ENCODE measurements at places on chromosomes 13 and 19.

DNA sequence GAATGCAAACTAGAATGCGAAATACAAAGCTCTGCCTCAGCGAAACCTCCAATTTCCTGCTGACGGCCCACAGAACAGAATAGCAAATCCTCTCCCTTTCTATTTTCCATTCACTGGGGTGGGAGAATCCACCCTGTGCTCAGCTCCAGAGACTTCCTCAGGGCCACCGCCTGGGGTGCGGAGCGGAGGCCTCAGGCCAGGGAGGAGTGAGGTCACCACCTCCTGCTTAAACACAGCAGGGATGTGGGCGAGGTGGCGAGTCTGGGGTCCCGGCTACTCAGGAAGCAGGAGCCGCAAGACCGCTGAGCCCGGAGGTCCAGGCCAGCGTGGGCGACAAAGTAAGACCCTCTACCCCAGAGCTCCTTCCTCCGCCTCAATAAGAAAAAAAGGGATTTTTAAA lies 666 bp upstream of the ZNF320 start:
- no peak for DNase-seq

- DNase-seq, result no peak
These were observed 11.6 kb downstream of the HSH2D start for GRCh38 chr19:16155128-16155527.

DNA sequence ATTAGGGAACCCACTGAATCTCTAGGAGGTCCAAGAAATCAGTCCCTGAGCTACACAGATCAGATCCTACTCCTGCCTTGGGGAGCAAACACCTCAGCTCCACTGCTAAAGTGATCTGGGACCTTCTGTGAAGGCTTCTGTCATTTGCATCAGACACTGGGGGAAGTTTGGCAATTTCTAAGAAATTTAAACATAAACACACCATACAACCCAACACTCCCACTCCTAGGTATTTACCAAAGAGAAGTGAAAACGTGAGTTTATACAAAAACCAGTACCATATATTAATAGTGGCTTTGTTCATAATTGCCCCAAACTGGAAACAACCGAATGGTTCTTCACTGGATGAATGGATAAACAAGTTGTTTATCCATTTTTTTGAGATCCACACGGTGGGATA lies 7.3 kb upstream of the TYROBP start:
- no peak for DNase-seq

- no peak for DNase-seq
These were observed 71.0 kb downstream of the SIPA1L3 start for GRCh38 chr19:37977992-37978391.

DNA sequence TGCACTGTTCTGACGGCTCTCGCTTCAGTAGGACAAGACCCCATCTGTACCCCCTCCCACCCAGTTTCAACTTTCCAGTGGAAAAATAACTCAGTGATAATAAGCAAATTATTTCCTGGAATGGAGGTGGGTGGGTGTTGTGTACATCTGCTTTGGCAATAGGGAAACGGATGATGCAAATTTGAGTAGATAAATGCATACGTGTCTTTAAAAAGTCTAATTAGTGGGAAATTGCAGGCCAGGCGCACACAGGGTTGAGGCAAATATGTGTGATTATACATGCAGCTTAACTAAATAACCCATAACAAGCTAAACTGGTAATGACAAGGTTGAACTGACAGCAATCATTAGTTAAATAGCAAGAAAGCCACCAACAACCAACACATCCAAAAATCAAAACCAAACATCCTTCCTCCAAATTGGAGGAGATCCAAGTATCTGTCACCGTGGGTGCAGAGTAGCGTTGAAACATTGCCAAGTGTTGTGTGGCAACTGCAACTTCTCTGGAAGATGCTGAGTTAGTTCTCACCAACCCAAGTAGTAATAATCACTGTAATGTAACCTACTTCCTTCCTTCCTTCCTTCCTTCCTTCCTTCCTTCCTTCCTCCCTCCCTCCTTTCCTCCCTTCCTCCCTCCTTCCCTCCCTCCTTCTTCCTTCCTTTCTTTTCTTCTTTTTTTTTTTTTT lies 54.6 kb downstream of the TRPM4 start:
- peak; percentile 75 for DNase-seq

- no peak for DNase-seq
These were observed 252.1 kb downstream of the RFC3 start for GRCh38 chr13:34070006-34070405.

- no peak for DNase-seq
These were observed 23.3 kb upstream of the EMP3 start for GRCh38 chr19:48301886-48302599.

- no peak for DNase-seq
These were observed 3.7 kb downstream of the PTOV1 start for GRCh38 chr19:49854378-49855263.

GRCh38 chr13:73065665-73066340 lies 7.0 kb downstream of the KLF5 start:
- DNase-seq, result no peak

GRCh38 chr19:48746738-48747575 lies at the start of gene IZUMO1:
TSS of gene IZUMO1 (minus strand) at chr19:48746909. CDS start at chr19:48745859, 1,050 bp downstream.
- no peak for DNase-seq

GRCh38 chr13:31807090-31807541 lies 67.8 kb downstream of the RXFP2 start:
- peak; percentile 33 for DNase-seq

GRCh38 chr19:54478677-54479266 lies 5.7 kb upstream of the CDC42EP5 start:
- DNase-seq, result peak; percentile 65

- DNase-seq, result peak; percentile 27
These were observed 1730.1 kb downstream of the SLITRK5 start for GRCh38 chr13:89401264-89401675.

DNA sequence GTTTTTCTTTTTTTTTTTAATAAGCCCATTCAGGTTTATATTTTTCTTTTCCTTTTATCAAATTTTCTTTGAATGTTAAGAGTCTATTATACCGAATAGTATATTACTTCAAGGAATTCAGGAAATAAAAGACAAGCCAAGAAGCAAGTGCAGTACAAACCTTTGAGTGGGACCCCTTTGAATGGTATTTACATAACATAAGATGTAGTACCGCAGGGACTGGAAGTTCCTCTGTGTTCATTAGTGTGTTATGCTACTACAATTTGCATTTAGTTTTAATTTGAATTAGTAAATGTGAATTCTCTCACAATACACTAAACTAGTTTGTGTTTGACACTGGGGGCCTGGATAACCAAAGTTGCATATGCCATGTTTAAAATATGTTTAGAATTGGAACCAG lies 339.5 kb downstream of the DCT start:
- peak; percentile 30 for DNase-seq

GRCh38 chr19:17579661-17580244 lies 24.3 kb downstream of the COLGALT1 start:
- peak; percentile 47 for DNase-seq

DNA sequence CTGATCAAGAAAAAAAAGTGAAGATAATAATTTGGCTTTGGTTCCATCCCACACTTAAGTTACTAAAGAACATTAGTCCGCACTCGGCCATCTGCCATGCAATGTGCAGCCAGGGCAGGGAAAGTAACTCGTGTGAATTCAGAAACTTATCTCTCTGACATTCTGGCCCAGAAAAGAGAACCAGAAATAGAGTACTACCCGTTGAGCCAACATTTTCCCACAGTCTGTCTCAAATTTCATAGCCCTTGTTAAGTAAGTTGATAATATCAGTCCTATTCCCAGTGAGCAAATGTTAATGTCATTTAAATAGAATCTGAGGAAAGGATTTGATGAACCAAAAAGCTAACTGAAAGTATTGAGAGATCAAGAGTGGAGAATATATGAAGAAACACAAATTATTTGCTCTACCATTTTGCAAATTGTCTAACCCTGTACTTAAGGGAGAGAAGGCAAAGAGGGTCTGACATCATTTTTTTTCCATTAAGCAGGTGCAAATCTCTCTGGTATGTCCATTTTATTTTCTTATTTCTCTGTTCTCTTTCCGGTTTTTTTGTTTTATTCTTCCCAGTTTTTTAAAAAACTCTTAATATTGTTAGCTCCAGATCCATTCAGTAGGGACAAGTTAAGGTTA lies 156.3 kb downstream of the NDFIP2 start:
- peak; percentile 13 for DNase-seq

GRCh38 chr13:84649853-84650252 lies 767.6 kb upstream of the SLITRK1 start:
- no peak for DNase-seq

GRCh38 chr19:53504885-53505284 lies 33.1 kb upstream of the ZNF331 start:
- peak; percentile 19 for DNase-seq

GRCh38 chr13:41568972-41569351 lies 111.6 kb downstream of the RGCC start:
- DNase-seq, result no peak

GRCh38 chr13:99442273-99442895 lies 58.9 kb upstream of the TM9SF2 start:
- DNase-seq, result peak; percentile 69

GRCh38 chr13:50162001-50162400 lies 146.8 kb downstream of the KCNRG start:
- DNase-seq, result peak; percentile 22

DNA sequence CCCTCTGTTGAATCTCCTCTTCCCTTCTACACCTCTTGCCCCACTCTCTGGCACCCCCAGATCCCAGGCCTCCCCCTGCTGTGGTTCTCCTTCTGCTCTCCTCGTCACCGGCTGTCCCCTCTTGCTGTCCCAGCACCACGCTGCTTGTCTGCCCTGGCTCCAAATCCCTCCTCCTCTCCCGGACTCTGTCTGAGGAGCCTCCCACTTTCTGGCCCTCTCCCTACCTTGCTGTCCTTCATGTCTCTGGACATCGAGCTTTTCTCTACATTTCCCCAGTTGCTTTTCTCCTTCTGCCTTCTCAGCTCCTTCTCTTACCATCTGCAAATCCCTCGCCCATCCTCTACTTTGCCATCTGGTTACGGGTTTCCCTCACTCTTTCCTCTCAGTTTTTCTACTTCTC lies 1.2 kb downstream of the ZNF347 start:
- DNase-seq, result no peak

DNA sequence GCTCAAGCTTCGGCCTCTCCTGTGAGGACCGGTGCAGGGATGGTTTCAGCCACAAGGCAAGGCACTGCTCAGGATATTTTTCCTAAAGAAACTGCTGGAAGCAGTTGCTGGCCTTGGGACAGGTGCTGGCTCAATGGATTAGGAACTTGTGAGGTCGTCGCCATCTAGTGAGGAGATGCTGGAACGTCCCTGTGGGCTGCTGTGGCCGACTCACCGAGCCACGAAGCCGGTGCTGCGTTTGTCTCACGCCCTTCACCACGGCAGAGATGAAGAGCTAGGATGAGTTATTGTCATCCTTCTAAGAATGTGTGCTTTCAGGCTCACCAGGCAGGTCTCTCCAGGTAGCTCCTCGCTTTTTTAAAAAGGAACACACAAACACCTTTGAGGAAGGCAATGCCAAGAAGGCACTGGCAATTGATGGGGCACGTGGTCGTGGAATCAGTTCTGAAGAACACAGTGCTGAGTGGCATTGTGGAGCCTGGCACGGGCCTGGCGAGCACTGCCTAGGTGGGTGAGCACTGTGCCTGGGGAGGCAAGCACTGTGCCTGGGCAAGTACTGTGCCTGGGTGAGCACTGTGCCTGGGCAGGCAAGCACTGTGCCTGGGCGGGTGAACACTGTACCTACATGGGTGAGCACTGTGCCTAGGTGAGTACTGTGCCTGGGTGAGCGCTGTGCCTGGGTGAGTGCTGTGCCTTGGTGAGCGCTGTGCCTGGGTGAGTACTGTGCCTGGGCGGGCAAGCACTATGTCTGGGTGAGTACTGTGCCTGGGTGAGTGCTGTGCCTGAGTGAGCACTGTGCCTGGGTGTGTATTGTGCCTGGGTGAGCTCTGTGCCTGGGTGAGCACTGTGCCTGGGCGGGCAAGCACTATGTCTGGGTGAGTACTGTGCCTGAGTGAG lies 140.4 kb downstream of the TEX29 start:
- peak; percentile 91 for DNase-seq

DNA sequence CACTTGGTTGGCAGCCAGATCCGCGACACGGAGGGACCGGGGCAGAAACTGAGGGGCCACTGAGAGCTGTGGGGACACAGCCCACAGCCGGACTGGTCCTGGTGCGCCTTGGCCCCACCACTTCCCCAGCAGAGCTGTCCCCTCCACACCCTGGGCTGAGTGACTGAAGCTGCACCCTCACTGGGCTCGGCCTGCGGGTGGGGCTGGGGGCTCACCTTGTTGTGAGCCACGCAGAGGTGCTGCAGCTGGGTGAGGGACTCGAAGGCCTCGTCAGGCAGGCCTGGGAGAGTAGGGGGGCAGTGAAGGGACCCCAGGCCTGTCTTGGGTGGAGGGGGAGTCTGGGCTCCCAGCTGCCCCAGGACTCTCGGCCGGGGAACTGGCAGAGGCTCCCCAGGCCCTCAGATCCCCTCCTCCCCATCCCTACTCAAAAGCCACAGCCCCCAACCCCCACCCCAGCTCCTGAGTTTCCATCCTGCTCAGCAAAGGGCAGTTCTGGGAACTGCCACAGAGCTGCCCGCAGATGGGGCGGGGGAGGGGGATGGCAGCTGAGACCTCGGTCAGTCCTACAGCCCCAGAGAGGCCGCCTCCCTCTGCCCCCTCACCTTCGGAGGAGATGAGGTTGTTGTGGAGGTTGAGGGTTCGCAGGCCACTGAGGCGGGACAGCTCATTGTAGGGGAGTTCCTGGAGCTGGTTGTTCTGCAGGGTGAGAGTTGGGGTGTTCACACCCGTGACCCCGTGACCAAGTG lies 2.3 kb downstream of the PODNL1 start:
- DNase-seq, result no peak

DNA sequence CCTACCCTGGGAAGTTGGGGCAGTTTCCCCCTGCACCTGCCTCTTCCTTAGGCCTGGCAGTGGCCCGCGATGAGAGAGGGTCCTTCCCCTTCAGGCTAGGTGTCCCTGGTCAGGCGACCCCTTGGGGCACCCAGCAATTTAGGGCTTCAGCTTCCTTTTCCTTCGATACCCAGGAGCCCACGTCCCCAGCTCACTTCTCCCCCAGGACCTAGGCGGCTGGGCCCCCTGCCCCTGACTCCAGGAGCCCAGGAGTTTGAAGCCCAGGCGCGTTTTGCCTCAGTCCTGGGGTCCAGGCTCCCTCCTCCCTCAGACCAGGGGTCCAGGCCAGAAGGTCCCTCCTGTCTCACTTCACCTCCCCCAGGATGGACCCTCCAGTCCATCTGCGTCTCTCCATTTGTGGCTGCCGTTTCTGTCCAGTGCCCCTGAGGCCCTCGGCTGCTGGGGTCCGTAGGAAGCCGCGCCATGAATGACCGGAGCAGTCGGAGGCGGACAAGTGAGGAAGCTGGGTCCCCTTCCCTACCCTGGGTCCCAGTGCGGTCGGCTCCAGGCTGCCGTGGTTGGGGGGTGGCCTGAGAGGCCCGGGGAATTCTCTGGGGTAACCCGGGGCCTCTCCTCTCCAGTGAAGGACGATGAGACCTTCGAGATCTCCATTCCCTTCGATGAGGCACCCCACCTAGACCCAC lies 714 bp downstream of the CCDC106 start:
- DNase-seq, result no peak

GRCh38 chr19:4582980-4583842 lies 23.7 kb upstream of the SEMA6B start:
- no peak for DNase-seq
